ENCODE measurements at places on chromosomes 1 and 21. TPM values are rescaled to one million over a fixed set of nuclear protein-coding genes. Genes with fewer than 3 reads are reported as not detected.

The IQGAP3 gene
- 0.13 TPM for polyA plus RNA-seq

The SMIM1 gene
- 49.5 TPM for polyA plus RNA-seq

The TEKT2 gene
- 2.4 TPM for polyA plus RNA-seq

The ITLN1 gene
- polyA plus RNA-seq: 15.4 TPM

The GPR25 gene
- polyA plus RNA-seq: not detected

The CNR2 gene
- polyA plus RNA-seq: not detected

The OR2M2 gene
- polyA plus RNA-seq: not detected

The YARS1 gene
- 24.8 TPM for polyA plus RNA-seq

The EFNA3 gene
- polyA plus RNA-seq: 1.2 TPM

The PLA2G2D gene
- not detected for polyA plus RNA-seq

The TMPRSS15 gene
- 0.09 TPM for polyA plus RNA-seq

The TCHHL1 gene
- polyA plus RNA-seq: not detected

The PLCH2 gene
- 7.4 TPM for polyA plus RNA-seq
